ENCODE measurements at places on chromosomes 6 and 20. TPM values are rescaled to one million over a fixed set of nuclear protein-coding genes. Genes with fewer than 3 reads are reported as not detected.

Gene FAM83D
- 11.1 TPM for total RNA-seq

Gene SERINC3
- 58.6 TPM for total RNA-seq

Gene ARFGEF3
- 0.71 TPM for total RNA-seq

Gene KCNQ2
- not detected for total RNA-seq

Gene SULF2
- total RNA-seq: 0.34 TPM

Gene DEFB124
- not detected for total RNA-seq

Gene C2
- 0.97 TPM for total RNA-seq

Gene DOK5
- 0.53 TPM for total RNA-seq

Gene RTN4IP1
- total RNA-seq: 8.5 TPM

Measured in activated CD4-positive, alpha-beta memory T cell treated with anti-CD3 and anti-CD28 coated beads for 36 hours (primary cell).